Activated B cell treated with CpG ODN at 0.5 μM for 24 hours (primary cell): ENCODE measurements at places on chromosomes 4 and X. TPM values are rescaled to one million over a fixed set of nuclear protein-coding genes. Genes with fewer than 3 reads are reported as not detected.

DNA sequence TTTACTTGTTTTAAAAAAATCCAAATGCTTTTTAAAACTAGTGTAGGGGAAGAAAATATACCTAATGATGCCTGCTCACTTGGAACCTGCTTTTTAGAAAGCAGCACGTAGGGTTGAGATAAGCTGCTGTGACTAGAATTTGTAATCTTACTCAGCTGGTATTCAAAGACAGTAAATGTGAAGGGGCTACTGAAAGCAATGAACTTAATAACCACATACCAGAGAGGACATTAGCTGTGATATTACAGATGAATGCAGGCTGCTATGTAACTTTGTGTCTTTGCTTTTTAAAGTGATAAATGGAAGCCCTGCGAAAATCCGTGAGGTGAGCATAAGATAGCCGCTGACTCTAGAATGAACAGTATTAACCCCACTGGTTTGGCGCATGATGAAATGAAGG lies 124.1 kb downstream of the TRIML1 start:
- no peak for DNase-seq

DNA sequence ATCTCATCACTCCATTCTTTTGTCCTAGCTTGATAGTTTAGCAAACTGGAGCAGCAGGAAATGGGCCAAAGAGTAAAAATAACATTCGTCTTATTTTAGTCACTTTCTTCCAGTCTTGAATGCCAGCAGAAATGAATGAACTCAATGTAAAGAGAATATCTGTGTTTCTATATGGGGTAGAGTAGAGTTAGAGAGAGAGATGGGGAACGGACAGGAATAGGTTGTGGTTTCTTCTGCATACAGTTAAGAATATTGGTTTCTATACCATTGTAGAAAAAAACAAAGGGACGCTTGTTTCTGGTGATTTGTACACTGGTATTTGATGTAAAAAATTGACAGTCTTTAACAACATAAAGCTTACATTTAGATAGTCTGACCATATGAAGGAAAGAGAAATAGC lies 8.9 kb downstream of the GPR174 start:
- no peak for DNase-seq

DNA sequence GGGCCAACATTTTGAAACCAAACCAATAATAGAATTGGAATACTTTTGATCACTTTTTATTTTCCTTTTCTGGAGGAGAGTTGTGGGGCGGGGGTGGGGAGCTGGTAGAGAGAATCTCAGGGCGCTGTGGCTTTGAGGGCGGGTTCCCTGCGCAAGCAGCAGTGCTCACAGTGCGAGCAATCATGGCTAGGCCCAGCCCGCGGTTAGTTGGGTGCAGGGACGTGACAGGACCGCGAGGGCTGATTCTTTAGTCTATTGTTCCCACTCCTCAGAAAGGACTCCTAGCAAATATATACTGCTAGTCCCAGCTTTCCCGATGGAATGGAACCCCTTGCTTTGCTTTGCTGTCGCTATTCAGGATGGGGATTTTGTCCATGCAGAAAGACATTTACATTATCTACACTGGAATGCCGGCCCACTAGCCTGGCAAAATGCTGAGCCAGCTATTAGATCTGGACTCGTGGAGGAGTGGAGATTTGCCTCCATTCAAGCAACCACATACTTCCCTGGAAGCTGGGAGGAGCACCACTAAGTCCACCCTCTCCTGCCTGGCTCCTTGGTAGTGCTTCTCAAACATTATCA lies 23.9 kb upstream of the APLN start:
- no peak for DNase-seq

DNA sequence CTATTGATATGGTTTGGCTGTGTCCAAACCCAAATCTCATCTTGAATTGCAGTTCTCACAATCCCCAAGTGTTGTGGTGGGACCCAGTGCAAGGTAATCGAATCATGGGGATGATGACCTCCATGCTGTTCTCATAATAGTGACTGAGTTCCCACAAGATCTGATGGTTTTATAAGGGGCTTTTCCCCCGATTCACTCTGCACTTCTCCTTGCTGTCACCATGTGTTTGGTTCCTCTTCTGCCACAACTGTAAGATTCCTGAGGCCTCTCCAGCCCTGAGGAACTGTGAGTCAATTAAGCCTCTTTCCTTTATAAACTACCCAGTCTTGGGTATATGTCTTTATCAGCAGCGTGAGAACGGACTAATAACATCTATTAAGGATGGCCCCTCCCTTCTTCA lies 68.8 kb downstream of the FBXW7 start:
- no peak for DNase-seq

DNA sequence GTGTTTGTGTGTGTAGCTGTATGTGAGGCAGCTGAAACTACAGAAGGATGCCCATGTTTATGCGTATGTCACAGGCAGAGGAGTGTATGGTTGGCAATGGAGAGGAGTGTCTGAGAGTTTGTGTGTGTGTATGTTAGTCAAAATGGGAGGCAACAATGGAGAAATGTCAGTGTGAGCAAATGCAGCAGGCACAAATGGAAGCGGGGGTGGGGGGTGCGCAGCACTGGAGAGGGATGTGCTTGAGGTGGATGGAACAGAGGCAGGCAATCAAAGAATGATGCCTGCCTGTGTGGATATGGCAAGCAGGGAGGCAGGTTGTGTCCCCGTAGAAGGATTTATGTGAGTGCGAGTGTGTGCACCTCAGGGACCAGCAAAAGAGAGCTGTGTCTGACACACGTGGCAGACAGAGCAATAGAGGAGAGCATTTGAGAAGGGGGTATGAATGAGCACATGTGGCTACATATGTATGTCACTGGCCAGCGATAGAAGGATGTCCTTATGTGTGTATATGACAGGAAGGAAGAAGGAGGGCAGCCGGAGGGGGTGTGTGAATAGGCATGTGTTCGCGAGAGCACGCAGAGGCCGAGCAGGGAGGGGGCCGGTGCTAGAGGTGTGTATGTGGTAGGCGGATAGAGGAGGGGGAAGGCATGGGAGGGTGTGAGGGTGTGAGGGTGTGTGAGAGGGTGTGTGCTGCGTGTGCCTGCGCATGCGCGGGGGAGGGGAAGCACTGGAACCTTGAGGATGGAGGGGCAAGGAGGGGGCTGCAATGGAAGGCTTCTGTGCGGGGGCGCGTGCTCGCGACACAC lies 1.1 kb downstream of the PJA1 start:
- DNase-seq, result peak; percentile 25

GRCh38 chrX:38618180-38618579 lies 56.8 kb downstream of the TSPAN7 start:
- DNase-seq, result no peak

DNA sequence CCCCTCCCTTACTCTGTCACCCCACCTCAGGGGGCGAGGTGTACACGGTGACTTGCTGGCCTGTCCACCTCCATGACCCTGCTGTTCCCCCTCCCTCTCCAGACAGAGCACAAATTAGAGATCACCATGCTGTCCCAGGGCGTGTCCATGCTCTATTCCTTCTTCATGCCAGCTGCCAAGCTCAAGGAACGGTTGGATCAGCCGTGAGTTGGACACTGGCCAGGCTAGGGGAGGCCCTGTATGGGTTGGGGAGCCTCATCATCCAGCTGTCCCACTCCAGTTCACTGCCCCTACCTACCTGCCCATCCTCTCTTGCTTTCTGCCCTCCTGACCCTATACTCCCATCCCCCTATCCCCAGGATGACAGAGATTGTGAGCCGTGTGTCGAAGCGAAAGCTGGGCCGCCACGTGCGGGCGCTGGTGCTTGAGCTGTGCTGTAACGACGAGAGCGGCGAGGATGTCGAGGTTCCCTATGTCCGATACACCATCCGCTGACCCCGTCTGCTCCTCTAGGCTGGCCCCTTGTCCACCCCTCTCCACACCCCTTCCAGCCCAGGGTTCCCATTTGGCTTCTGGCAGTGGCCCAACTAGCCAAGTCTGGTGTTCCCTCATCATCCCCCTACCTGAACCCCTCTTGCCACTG lies 3.9 kb upstream of the CDK16 start:
- DNase-seq, result no peak

DNA sequence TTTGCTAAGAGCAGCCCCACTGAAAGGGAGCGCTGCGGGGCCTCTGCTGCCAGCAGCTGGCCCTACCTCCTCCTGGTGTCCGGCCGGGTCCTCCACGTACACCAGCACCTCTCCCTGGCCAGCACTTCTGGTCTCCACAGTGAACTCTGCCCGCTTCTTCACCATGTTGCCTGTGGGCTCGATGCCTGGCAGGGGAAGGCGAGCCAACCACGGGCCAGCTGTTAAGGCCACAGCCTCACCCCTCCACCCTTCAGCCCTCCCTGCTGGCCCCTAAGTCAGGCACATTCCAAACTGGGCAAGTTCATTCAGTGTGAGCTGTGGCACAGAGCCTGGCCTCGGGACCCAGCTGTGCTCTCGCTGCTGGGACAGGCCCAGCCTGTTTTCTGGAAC lies 7.8 kb downstream of the FLNA start:
- DNase-seq, result no peak

DNA sequence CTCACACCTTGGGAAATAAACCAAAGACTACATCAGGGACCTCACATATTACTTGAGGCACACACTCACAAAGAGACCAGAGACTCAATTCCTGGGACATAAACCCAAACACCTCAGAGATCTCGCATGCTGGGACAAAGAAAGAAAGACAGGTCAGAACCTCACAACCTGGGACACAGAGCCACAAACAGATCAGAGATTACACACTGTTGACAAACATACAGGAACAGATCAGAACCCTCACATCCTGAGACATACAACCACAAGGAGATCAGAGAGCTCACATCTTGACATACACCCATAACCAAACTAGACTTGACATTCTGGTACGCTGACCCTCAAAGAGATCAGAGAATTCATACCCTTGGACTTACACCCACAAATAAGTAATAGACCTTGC lies 17.3 kb downstream of the SUV39H1 start:
- DNase-seq, result no peak

DNA sequence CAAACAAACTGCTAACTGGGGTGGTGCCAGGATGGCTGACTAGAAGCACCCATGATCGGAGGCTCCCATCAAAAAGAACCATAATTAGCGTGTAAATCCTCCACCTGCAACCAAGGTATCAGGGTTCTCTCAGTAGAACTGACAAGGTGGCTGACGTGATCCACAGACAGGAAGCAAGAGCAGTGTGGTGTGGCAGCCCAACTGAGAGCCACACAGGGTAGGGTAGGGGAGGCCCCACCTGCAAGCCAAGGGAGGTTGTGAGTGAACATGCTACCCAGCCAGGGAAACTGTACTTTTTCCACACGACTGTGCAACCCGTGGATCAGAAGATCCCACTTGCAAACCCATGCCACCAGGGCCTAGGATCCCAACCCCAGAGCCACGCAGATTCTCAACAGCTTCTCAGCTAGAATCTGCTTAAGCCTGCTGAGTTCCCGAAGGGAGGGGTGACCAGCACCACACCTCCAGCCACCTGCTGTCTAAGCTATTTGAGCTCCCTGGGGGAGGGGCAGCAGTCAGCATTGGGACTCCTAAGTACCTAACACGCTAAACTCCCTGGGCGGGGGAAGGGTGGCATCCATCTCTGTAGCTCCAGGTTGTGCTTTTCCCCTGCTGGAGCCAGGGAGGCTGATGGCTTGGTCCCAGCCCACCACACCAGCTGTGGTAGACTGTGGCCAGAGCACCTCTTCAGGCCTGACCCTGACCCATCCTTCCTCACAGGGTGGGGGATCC lies 425.1 kb downstream of the GPM6A start:
- DNase-seq, result no peak

DNA sequence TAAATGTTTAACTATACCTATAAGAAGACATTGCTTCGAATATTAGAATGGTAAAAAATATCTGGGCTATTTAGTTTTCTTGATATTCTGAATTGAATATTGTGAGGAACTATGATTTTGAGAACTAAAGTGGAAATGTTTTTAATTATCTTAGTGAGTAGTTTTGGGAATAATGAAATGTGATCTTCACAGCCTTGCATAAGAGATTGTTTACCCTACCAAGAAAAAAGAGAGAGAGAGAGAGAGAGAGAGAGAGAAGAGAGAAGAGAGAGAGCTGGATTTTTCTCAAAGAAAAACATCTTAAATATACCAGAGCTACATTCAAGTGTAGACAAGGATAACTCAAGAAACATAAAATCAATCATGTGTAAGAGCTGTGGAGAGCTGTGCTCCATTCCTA lies 148.7 kb upstream of the MAD2L1 start:
- no peak for DNase-seq

GRCh38 chrX:113545040-113545439 lies 704.4 kb upstream of the AMOT start:
- DNase-seq, result no peak

- no peak for DNase-seq
Observed at GRCh38 chr4:145012841-145013240, 85.2 kb downstream of the ANAPC10 start.

NUP62CL gene
- 1.1 and 1.4 TPM in 2 replicates for total RNA-seq

HHIP gene
- not detected in 2 replicates for total RNA-seq

PTTG2 gene
- 1.9 and 2.2 TPM in 2 replicates for total RNA-seq

DMP1 gene
- total RNA-seq, result not detected in 2 replicates

TMEM150C gene
- total RNA-seq, result not detected in 2 replicates

PGM2 gene
- total RNA-seq, result 26.4 and 29.6 TPM in 2 replicates
